ENCODE measurements at places on chromosomes 7 and 10.

- DNase-seq = no peak
Measured at GRCh38 chr7:6154542-6155404, 117.7 kb downstream of the CYTH3 start.

DNA sequence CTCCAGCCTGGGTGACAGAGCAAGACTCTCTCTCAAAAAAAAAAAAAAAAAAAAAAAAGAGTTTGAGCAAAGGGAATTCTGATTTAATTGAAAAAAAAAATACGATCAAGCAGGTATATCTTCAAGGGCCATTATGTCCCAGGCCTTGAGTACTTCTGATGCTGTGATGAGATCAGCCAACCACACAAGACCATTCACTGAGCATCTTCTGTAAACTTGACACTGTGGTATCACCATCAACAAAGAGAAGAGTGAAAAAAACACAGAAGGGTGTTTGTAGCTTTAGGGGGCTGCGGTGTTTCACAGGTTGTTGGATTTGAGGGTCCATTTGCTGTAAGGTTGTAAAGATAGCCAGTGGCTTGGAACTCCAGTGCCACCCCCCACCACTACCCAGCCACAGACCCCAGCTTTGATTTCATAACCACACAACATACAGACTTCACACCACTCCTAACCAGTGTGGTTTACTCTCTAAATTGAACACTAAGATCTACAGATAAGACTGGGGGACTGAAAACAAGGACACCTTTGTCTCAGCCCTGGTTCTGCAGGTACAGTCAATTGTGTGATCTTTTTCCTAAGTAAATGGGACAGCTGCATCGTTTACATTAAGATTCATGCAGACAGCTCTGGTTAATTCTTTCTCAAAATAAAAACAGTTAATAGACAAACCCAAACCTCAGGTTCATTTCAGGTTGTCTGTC is 66.4 kb downstream of the CDC123 start:
- no peak for DNase-seq

DNA sequence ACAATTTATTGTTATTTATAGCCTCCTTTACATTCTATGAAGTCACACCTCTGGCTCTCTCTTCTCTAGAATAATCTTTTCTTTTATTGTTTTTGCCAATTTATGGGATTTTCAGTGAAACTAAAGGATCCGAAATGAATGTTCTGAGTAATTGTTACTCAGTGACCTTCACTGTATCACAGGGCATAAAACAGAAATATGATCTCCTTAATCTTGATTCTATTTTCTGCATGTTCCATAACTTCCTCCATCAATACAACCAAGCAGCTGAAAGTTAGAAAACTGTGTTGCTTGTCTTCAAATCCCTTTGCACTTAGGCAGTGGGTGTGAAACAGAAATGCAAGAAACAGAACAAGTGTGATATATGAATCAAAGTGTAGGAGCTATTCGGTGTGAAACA is 57.4 kb upstream of the FERD3L start:
- DNase-seq = no peak

DNA sequence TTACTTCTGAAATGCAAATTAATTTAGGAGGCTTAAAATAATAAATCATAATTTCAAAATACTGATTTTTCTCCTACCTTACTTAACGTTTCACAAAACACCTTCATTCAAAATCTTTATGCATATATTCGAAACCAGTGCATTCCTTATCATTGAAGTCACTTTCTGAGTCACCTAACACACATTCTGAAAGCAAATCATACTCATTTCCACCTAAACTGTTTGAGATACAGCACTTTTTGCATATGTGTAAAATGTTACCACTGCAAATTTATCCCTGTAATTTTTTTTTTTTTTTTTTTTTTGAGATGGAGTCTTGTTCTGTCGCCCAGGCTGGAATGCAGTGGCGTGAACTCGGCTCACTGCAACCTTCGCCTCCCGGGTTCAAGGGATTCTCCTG is 15.7 kb downstream of the PPP3CB start:
- no peak for DNase-seq

DNA sequence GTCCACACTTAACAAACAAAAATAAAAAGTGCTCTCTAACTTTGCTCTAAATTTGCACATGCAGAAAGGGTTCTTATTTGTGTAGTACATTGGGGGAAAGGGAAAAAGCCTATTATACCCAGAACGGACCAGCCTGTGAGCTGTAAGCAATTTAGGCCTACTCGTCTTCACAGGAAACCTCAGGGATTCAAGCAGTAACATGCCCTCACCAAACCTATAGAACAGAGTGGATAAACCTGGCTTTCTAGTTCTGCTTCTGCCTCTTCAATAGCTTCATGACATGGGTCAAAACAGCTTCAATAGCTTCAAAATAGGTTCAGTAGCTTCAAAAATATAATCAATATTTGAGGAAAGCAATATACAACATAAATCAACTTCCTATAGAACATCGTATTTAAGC is 163.7 kb downstream of the ARL4A start:
- DNase-seq = no peak

DNA sequence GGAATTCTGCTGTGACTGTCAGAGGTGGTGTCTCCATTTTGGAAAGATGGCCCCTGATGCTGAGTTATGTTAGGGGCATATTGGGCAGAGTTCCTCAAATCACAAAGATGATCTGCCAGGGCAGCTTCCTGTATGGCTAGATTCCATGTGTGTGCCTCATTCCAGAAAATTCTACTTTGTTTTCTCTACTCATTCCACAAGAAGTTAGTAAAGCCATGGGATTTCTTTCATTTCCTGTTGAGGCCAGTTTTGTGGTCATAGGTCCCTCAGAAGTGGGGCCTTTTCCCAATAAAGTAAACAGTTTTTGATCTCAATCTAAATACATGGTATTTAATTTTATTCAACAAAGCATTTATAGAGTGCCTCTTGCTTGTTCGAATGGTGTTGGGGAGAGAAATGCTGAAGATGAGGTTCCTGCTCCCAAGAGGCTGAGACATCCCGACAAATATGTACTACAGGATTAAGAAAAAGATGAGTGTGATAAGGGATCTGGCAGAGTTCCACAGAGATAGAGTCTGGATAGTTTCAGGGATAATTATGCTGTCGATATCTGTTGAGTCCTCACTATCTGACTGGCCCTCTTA is 33.0 kb downstream of the MINDY4 start:
- no peak for DNase-seq

- DNase-seq = no peak
Measured at GRCh38 chr7:31327071-31327470, 13.5 kb downstream of the NEUROD6 start.

DNA sequence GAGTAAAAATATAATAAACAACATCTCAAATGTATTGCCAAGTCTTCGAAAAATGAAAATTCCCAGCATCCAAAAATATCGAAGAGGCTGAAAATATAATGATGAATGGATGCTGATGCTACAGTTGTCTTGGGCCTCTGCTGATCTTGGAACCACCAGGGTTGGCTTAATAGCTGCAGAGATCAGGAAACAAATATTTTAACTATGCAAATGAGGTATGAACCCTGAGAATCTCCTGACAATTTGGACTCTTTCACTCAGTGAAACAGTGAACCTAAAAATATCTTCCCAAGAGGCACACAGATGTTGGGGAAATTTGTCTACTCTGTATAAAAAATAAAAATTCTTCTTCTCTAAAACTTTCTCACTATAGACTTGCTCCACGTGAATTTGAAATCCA is 97.7 kb upstream of the EGFR start:
- DNase-seq = no peak

- DNase-seq = no peak
Measured at GRCh38 chr10:23461557-23461956, 22.7 kb downstream of the OTUD1 start.

DNA sequence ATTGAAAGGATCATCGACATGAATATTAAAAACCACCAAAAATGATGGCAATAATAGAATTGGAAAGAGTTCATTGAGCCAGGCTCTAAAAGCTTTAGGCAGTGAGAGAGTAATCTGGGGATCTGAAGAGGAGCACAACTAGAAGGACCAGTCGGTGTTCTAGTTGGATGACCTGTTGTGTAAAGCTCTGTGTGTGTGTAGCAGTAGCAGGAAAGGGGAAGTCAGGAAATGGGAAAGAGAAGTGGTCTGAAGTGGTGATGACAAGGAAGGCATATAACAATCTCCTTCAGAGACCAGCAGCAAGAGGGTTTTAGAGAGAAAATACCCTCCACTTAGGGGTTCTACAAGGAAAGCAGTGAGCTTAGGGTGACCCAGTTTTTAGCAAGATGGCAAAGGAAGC is 539.2 kb downstream of the HTR7 start:
- no peak for DNase-seq

DNA sequence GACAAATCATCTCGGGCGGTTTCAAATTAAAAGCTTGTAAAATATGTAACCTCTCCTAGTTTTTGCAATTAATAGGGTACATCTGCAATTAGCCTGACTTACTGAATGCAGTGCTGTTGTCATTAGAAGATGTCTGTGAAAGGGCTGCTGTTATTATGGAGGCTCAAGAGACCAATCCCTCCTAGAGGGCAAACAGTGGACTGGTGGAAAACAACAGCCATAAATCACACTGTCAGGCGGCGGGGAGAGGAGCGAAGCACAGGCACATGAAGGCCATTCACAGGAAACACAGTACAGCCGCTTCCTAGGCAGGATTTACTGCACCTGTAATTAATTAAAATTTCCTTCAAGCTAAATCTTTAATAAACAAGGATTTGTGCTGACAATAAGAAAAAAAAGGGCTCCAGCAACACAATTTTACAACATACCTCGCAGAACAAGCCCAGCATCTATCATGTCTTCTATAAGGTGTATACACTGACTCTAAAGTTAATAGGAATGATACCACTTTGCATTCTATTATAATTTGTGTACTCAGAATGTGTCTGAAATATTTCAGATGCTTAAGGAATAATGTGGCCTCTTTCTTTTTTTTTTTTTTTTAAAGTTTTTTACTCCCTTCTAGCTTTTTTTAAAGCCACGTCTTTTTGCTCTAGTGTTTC is 50.7 kb downstream of the ERCC6 start:
- DNase-seq = no peak

- no peak for DNase-seq
Measured at GRCh38 chr7:122628651-122629411, 70.1 kb downstream of the RNF133 start.

- DNase-seq = no peak
Measured at GRCh38 chr7:48502021-48502420, 330.8 kb downstream of the ABCA13 start.

DNA sequence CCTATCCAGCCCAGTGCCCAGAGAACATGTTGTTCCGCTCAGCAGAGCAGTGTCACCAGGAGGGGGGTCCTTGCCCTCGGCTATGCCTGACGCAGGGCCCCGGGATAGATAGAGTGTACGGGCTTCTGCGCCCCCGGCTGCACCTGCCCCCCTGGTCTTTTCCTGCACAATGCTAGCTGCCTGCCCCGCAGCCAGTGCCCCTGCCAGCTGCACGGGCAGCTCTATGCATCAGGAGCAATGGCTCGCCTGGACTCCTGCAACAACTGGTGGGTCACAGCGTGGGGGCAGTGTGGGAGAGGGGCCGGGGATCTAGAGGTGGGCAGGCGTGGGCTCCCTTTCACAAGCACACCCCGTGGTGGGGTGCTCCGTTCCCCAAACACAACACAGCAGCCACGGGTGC is 31.4 kb upstream of the ZNF862 start:
- DNase-seq = no peak

DNA sequence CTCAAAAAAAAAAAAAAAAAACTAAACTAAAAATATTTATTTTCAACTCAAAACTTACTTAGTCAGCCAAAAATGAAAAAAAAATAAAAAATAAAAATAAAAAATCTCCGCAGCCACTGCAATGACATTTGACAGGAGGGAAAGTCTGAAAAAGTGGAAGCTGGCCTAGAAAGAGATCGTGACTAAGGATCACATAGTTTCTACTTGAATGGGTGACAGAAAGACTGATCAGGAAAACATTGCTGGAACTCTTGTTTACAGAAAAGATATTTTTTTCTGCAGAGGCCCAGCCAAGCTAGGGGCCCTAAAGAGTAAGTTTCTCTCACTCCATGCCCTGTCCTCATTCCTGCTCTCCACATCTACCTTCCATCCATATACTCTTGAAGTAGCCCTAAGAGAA is 92.8 kb upstream of the KCND2 start:
- no peak for DNase-seq

GRCh38 chr10:105974803-105975456 is 1189.6 kb downstream of the SORCS1 start:
- no peak for DNase-seq
